ENCODE measurements at places on chromosomes 7 and 10.

DNA sequence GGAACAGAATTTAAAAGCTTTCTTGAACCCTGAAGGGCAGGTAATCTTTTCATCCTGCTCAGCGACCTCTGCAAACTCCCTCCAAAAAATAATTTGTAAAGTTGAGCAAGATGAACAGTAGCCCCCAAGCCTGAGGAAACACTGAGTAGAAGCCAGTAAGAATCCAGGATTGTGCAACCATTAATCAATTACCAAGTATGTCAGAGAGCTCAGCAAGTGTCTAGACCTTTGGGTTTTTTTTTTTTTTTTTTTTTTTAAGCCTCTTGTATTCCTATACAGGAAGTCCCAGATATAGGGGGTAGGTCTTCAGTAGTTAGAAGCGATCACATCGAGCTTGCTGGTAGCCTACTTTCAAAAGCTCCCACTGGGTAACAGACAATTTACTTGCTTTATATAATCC is 155.2 kb downstream of the DGKI start:
- no peak for DNase-seq

DNA sequence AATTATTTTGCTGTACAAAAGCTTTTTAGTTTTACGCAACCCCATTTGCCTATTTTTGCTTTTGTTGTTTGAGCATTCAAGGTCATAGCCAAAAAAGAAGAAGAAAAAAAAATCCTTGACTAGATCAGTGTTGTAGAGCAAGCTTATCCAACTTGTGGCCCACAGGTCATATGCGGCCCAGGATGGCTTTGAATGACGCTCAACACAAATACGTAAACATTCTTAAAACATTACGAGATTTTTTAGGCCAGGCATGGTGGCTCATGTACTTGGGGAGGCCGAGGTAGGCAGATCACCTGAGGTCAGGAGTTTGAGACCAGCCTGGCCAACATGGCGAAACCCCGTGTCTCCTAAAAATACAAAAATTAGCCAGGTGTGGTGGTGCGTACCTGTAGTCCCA is 8.1 kb upstream of the MALSU1 start:
- peak; percentile 41 for DNase-seq

- no peak for DNase-seq
These were observed 14.5 kb upstream of the FAM204A start for GRCh38 chr10:118356628-118357027.

DNA sequence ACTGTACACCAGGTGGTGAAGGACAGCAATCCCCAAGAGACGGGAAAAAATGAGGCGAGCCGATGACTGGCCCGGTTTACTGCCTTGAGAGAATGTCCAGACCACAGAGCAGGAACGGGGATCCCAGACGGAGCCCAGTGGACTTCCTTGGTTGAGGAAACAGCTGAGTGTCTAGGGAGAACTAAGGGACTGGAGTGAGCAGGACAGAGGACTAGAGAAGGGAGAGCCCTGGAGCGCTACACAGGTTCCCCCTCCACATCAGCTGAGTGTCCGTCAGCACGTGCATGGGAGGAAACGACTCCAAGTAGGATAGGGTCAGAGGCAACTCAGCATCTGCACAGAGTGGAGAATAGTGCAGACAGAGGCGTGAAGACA is 7.1 kb upstream of the WDR86 start:
- DNase-seq = no peak

DNA sequence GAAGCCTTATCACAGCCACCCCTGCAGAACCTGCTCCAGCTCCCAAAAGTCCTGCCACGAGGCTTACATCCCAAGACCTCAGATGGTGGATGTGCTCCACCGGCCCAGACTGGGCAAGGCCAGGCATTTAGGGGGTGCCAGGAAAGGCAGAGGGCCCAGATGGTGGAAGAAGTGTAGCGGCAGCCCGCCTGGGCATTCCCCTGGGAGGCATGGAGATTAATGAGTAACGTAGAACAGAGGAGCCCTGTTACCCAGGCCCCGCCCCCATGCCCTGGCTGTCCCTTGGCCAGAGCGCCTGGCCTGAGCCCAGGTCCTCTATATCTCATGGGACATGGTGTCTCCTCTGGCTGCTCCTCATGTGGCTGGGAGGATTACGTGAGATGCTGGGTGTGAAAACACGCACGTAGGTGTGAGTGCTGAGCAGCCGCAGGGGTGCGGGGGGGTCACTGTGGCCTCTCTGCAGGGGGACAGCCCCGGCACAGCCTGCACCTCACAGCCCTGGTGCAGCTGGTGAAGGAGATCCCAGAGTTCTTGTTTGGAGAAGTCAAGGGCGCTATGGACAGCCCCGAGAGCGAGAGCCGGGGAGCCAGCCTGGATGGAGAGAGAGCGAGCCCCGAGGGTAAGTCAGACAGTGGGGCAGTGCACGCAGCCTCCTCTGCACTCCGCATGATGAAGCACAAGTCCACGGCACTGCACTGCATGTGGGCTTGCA is 52.9 kb downstream of the ZNF467 start:
- DNase-seq = no peak

- no peak for DNase-seq
These were observed 162.6 kb downstream of the MTERF1 start for GRCh38 chr7:91717681-91718470.

- DNase-seq = peak; percentile 82
These were observed 748 bp downstream of the PHTF2 start for GRCh38 chr7:77799078-77799964.

DNA sequence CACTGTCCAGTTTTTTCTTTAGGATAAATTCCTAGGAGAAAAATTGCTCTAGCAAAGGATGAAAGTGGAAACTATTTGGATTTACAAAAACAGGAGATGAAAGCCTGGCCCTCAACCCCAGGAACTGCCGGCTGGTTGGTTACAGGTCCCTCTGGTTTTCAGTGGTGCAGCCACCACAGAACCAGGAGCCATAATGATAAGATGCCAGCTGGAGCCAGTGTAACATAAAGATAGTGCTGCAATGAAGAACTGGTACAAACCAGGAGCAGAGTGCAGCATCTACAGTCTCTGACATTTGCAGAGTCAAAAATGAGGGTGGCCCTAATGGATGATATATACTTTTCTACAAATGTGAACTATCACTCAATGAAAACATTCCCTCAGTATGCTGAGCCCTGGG is 20.4 kb upstream of the NUP42 start:
- DNase-seq = no peak

GRCh38 chr7:31029251-31030042 is 22.7 kb upstream of the ADCYAP1R1 start:
- peak; percentile 58 for DNase-seq

GRCh38 chr7:125061-125475 is 67.3 kb upstream of the FAM20C start:
- DNase-seq = no peak

- DNase-seq = no peak
These were observed 320.2 kb downstream of the AHR start for GRCh38 chr7:17618652-17618974.

DNA sequence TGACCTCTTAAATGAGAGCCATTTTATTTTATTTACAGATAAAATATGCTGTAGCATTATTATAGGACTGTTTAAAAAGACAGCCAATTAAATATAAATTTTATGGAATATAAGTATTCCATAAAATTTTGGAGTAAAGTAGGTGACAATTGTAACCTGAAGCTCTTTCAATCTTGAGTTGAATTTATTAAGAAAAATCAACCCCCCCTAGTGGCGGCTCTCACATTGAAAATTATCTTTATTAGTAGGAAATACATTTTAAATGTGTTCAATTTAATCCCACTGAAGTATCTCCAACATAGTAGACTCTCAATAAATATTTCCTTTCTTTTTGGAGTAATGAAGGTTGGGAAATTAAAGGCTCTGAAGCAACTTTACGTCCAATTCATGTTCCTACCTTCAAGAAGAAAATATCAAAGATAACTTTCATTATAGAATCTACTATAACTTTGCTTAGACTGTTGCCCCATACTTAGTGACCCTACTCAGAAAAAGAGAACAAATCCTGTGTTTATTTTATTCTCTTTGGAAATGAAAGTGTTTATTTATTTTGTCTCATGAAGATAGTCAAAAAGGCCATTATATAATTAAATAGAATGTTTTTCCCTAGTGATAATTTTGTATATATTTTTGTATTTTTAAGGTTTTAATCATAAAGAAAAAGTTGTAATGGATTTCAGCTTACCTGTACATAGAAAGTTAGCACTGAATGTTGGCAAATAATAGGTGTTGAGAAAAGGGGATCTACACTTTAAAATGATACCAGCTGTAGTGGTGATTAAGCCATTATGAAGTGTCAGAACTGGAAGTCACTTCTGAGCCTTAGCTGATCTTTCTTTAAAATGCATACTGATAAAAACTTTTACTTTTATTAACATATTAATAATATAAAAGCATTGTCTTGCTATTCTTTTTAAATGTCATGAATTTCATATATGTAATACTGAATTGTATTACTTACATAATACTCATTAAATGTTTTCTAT is 3.3 kb downstream of the AHR start:
- peak; percentile 73 for DNase-seq

DNA sequence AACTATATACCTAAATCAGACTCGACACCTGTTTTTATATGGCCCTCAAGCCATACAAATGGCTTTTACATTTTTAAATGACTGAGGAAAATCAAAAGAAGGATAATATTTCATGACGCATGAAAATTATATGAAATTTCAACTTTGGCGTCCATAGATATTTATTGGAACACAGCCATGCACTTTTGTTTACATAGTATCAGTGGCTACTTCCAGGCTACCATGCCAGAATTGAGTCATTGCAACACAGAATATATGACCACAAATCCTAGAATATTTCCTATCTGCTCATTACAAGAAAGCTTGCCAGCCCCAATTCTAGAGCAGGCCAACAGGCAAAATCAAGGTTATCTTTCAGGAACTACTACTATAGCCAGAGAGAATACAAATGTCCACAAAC is 29.3 kb downstream of the AFAP1L2 start:
- no peak for DNase-seq

- DNase-seq = no peak
These were observed 75.6 kb downstream of the KAT6B start for GRCh38 chr10:74901867-74902450.

- no peak for DNase-seq
These were observed 34.5 kb downstream of the DNAJB6 start for GRCh38 chr7:157371296-157371695.

DNA sequence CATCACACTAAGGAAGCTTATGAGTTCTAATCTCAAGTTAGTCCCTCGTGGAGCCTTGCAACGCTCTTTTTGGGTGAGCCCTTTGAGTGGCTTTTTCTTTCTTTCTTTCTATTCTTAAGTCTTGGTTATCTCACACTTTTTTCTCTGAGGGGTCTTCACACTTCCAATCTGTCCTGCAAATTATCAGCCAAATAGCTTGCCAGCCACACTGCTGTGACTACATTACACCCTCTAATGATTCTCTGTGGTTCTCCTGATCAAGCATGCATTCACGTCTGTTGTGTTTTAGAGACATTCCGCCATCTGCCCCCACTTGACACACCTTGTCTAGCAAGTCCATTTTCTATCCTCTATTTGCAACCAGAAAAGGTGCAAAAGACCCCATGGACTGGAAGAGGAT is 340.2 kb downstream of the THSD7A start:
- no peak for DNase-seq

- DNase-seq = no peak
These were observed 230.4 kb downstream of the TNS3 start for GRCh38 chr7:47351233-47352154.

GRCh38 chr7:130070861-130071622 is 708 bp downstream of the KLHDC10 start:
- peak; percentile 50 for DNase-seq

DNA sequence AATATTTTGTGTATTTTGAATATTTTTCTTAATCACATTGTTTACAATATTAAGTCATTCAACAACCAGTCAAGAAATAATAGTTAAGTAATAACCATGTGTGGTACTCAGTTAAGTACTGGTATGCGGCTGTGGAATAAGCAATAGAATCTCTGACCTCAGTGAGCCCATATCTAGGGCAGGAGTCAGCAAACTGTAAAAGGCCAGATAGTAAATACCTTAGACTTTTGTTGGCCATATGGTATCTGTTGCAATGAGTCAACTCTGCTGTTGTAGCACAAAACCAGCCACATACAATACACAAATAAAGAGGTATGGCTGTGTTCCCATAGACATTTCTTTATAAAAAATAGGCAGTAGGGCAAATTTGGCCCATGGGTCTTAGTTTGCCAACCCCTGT is 311.6 kb upstream of the SEMA3A start:
- no peak for DNase-seq

DNA sequence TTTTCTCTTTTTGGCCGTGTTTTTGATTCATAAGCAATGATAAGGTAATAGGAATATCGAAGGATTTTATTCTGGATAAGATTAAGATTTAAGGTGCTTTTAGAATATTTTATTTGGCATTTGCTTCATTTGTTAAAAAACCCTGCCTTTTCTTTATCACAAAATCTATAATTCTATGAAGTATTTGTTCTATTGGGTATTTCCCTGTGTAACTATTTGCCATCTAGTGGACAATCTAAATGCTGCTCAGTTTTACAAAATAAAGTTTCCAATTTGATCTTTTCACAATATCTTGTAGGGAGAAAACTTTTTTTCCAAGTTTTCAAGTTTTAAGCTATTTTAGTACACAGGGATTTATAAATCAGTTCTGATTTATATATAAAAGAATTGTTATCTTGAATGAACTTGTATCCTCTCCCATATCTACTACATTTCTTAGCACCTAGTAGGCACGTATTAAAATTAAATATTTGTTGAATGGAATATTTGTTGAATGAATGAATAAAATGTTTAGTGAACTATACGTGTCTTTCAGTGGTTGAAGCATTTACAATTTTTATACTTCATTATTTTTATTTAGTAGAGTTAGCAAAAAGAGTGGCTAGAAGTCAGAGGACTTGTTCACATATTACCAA is 26.5 kb downstream of the ANKRD7 start:
- no peak for DNase-seq

GRCh38 chr7:46139079-46139478 is 218.0 kb upstream of the IGFBP3 start:
- no peak for DNase-seq

DNA sequence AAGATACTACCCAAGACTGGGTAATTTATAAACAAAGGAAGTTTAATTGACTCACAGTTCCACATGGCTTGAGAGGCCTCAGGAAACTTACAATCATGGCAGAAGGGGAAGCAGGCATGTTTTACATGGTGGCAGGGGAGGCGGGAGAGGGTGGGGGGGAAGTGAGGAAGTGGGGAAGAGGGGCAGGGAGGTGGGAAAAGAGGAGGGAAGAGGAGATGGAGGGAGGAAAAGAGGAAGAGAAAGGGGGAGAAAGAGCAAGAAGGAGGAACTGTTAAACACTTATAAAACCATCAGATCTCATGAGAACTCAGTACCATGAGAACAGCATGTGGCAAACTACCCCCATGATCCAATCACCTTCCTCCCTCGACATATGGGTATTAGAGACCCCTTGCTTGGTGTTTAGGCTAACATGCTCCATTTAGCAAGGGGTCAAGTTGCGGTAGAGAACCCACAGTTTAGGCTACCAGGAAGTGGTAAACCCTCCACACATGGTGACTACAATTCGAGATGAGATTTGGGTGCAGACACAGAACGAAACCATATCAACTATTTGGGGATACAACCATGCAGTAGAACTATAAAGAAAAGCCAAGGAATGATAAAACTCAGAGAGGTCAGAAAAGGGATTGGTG is 3.5 kb upstream of the LMBR1 start:
- no peak for DNase-seq

All from Karpas-422 (cell line).